ENCODE measurements at places on chromosomes 6 and 20. TPM values are rescaled to one million over a fixed set of nuclear protein-coding genes. Genes with fewer than 3 reads are reported as not detected.
A peak's percentile ranks its signal among the peaks of the same experiment; 100 is the strongest.

GRCh38 chr6:153553627-153554026 is 422.5 kb upstream of the RGS17 start:
- DNase-seq: no peak

The FAM50B gene
- 0.13 TPM for total RNA-seq

The RCAN2 gene
- total RNA-seq: not detected

DNA sequence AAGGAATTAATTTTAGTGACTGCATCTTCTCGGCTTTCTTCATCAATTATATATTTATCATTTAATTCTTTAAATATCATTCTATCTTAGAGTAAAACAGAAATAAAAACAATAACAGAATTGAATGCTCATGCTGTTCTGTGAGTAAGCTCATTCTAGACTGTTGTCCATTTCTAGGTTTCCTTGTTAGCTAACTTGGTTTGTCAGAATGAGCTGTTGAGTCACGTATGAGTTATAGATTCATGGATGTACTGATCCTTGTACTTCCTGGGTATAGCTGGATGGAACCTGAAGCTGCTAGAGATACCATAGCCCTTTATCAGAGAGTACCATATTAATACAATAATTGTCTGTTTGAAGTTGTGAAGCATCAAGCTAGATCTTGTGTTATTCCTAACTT is 515.3 kb downstream of the TENT5A start:
- no peak for DNase-seq

The PNLDC1 gene
- total RNA-seq: not detected

The GNRH2 gene
- total RNA-seq: not detected

The AGER gene
- 11.5 TPM for total RNA-seq

GRCh38 chr6:125844989-125845388 is 54.2 kb downstream of the NCOA7 start:
- no peak for DNase-seq

The LPA gene
- total RNA-seq: 0.18 TPM

DNA sequence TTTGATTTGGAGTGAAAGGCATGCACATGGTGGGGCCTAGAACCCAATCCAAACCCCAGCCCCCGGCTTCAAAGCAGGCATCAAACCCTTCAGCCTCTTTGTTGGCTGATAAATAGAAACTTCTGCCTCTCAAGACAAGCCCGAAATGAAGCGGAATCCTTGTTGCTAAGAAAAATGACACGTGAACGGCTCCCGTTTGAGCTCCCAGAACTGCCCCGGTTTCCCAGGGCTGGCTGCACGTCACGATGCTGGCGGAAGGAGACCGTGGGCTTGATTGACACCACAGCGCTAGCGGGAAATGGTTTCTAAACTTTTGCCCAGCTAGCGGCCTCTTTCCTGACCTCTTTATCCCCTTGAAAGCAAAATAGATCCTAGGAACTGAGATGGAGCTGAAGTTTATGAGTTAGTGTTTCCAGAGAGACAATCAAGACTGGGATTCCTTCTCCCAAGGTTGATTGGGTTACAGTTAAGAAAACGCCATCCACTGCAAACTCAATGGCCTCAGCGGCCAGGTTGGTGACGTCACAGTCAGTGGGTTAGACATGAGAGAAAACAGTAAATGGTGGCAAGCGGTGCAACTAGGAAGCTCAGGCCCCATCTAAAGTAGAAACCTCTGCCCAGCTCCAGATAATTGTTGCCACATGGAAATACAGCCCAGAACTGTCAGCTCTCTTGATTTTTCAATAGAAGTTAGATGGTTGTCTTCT is 117.0 kb downstream of the ANKRD60 start:
- DNase-seq: no peak

DNA sequence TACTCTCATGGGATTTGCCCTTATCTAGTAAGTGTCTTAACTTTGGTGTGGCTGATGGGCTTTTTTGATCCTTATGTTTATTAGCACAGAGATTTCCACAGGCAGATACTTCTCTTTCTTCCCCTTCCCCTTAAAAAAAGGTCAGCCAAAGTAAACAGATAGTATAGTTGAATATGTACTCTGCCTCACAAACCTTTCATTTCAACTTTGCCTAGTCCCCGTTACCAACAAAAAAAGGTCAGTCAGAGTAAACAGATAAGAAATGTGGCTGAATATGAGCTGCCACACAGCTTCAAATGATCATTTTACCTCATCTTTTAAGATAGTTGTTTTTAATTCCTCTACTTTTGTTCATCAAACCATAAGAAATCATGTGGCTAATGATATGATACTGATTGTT is 34.1 kb upstream of the SLC35D3 start:
- no peak for DNase-seq

DNA sequence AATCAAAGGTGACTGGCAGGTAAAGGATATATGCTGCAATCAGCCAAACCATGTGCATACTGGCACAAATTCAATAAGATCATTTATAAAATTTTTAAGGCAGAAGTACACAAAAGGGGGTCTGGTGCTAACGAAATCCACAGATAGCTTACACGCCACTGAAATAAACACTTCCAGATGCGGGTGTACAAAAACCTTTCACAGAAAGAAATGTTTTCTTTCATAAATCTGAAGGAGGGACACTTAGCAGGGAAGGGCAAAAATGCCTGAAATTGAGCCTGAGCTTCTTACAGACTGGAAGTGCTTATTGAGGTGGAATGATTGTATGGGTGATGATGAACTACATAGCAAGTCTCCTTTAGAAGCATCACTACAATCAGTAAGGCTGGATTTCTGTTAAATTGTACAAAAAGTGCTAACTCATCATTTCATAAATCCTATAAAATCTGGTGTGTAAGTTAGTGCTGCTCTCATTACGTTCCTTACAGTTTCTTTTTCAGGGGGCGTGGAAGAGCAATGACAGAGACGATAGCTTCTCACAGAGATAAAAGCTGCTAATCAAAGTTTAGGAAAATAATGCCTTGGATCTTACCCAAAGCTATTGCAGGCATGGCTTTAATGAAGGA is 409.3 kb upstream of the RUNX2 start:
- no peak for DNase-seq

- no peak for DNase-seq
Measured at GRCh38 chr6:116404696-116405095, 33.9 kb downstream of the DSE start.

GRCh38 chr6:154471609-154472362 is 38.7 kb downstream of the CNKSR3 start:
- no peak for DNase-seq

- DNase-seq: peak; percentile 53
Measured at GRCh38 chr6:41449399-41450245, 96.6 kb upstream of the FOXP4 start.

The CNR1 gene
- 1.5 TPM for total RNA-seq

The REPS1 gene
- 30.0 TPM for total RNA-seq

The NMBR gene
- not detected for total RNA-seq

The TNNC2 gene
- not detected for total RNA-seq

- no peak for DNase-seq
Measured at GRCh38 chr6:150243620-150244314, 100.9 kb downstream of the PPP1R14C start.

DNA sequence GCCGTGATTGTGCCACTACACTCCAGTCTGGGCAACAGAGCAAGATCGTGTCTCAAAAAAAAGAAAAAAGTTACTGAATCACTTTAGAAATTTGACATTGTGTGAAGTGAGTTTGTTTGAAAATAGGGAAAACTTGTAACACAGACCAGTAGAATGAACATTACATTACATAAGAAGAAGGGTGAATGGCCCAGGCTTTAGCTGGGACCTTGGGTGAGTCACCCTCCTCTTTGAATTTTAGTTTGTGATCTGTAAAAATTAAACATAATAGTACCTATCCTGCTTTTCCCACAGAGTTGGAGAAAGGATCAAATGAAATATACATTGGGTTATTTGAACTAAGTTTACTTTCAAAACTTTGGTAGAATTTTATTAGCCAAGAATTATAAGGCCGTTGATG is 56.3 kb downstream of the KCNS1 start:
- DNase-seq: no peak

GRCh38 chr6:33619166-33619840 is 1.8 kb upstream of the ITPR3 start:
- no peak for DNase-seq

DNA sequence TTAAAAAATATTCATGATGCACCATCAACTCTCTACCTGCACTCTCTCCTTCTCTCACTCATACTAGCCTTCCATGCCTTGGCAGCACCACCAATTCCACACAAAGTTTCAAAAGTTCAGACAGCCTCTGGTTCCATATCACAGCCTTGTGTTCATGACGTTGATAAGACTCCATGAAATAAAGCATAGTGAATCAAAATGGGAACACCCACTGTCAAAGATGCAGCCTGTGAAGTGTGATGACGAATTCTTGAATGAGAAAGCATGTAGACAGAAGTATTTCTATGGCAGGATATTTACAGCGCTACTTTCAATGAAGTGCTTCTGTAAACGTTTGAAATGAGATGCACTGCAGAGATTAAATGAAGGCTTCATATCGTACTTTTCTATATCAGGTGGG is 77.3 kb upstream of the FERMT1 start:
- no peak for DNase-seq

The FLRT3 gene
- 0.04 TPM for total RNA-seq

The ZNF343 gene
- total RNA-seq: 6.3 TPM

The TSHZ2 gene
- 0.20 TPM for total RNA-seq

The DLL1 gene
- not detected for total RNA-seq

DNA sequence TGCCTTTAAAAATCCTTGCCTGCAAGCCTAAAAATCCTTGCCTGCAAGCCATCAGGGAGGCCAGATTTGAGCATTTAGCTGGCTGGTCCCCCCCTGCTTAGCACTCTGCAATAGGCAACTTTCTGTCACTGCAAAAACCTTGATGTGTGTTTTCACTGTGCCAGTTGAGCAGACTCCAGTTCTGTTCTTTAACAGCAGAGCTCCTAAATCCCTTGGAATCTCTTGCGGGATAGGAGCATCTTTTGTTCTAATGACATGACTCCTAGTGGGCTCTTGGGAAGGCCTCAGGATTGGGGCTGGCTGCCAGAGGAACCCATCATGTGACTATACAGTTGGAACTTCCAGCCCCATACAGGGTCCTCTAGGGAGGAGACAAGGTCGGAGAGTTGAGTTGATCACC is 50.4 kb downstream of the FAM184A start:
- DNase-seq: no peak

DNA sequence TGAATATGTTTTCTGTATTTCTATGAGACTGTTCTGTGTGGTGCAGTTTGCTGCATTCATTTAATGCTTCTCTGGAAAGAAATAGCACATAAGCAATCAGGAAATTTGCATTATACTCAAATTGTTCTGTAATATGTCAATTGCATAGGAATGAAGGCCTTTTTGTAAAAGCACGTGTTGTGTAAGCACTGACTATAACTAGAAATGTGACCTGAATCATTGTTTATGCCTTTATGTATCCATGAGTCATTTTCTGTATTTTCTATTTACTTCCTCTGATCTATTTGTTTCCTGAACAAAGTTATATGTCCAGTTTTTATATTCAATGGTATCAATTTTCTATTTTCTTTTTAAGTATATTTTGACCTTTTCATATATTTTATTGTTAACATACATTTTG is 1455.3 kb downstream of the GRIK2 start:
- DNase-seq: no peak

- no peak for DNase-seq
Measured at GRCh38 chr20:7714549-7714948, 225.7 kb downstream of the HAO1 start.

- DNase-seq: no peak
Measured at GRCh38 chr6:75800708-75801505, 51.9 kb downstream of the MYO6 start.

The ZNF334 gene
- 0.24 TPM for total RNA-seq

GRCh38 chr6:26473429-26473757 is 15.6 kb downstream of the BTN2A1 start:
- no peak for DNase-seq

The EDN1 gene
- total RNA-seq: not detected

DNA sequence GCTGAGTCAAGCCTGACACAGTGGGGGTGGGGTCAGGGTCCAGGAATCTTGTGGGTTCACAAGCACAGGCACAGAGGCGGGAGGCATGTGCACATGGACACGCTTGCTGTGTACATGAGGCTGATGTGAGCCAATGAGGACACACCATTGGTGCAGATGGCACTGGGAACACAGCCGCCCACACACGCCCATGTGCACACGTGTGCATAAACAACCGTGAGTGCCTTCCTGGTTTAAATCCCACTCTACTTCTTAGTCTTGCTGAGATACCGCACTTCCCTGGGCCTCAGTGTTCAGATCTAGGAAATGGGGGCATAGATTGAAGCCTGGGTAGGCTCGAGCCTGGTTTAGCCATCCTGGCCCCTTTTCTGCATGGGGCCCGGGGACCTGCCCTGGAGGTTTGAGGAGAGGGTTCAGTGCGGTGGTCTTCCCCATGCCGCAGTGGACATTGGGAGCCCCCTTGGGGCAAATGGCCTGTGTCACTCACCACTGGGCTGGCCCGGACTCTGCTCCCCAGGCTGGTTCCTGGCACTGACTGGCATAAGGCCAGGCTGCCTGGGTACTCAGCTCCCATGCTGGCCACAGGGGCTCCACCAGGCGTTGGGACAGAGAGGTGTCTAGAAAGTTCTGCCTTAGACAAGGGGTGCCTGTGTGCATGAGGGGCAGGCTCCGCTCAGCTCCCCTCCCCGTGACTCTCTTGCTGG is 60.2 kb downstream of the CEBPB start:
- no peak for DNase-seq

DNA sequence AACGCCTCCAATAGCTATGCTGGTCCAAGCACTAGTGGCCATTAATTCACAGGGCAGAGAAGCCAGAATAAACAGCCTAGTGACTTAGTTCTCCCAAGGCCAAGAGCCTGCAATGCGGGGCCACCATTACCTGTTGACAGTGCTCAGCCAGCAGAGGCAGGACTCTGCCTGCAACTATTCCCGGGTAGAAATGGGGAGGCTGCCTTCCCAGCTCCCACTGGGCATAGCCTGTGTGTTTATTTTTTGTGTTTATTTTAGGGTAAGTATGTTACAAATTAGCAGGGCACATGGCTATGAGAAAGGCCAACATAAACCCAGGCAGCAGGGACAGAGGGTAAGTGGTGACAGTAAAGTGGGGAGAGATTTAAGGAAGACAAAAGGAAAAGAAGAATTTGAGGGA is 5.0 kb downstream of the GNAS-AS1 start:
- DNase-seq: no peak

DNA sequence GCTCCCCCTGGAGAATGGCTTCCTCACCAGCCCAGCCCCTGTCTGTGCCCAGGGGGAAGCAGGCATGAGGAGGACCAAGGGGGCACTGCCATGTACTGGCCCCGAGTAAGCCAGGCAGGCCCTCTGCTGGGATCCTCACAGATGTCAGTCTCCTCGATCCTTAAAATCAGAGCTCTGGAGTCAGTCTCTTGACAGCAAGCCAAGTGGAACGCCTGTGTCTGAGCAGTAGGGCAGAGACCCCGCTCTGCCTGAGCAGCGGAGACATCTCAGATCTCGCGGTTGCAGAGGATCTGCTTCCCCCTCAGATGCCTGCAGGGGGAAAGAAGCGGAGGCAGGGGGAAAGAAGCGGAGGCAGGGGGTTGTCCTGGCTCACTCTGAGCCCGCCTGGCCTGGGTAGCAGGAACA is 92.6 kb downstream of the SNX5 start:
- DNase-seq: no peak

The HCRTR2 gene
- total RNA-seq: not detected
